ENCODE measurements at places on chromosomes 7 and 10.

DNA sequence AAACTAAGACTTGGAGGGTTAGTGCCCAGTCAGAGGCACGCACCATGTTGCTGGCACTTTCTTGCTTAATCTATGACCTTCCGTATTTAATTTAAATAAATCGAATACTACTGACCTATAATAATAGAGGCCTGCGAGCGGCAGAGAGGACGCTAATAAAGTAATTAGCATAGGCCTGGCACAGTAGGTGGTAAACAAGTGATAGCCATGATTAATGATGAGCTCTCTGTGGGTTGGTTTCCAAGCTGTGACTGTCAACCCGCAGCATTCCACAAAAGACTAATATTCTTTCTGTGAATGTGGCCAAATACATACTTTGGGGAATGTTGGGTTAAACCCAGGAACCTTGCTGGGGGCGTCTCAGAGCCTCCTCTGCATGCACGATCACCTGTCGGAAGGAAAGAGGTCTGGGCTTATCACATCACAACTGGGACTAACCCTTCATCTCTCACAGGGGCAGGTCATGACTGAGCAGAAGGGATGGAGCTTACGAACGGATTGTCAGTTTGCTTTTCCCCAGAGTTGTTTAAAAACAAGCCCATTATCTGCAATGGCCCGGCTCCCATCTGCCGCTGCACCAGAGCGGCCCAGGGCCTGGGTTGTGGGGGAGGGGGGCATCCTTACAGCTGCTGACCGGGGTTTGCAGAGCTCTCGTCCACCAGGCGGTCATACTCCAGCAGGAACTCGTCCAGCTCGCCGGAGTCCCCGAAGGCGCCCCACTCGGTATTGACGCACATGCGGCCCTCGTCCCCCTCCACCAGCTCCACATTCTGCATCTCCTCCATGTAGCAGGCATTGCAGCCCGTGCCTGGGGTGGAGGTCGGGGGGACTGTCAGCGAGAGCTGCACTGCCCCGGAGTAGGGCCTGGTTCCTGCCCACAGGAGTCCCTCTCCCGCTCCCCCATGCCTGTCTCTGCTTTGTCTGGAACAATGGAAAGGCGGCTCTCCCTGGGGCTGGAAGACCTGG, 6.2 kb upstream of the MYL7 start:
- DNase-seq = no peak

DNA sequence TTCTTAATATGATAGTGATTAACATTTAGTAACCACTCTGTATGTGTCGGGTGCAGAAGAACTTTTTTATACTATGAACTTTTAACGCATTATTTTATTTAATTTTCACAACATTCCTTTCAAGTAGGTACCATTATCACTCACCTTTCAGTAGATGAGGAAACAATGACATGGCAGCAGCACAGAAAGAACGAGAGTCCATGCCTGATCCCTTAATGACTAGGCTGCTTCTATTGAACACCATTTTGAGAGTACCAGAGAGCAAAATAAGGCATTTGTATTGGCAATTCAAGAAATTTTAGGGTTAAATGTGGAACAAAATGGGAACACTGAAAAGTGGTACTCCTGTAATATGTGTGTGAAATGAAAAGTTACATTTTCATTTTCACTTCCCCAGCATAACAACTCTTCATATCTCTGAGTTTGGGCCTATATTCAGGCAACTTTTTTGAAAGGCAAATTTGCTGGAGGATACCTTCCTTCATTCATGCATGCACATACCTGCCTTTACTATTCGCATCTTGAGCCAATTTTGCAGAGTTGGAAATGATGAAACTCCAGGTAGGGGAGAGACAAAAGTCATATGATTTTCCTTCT, 12.8 kb downstream of the LRRN3 start:
- DNase-seq = no peak

GRCh38 chr7:116290740-116291139, 80.4 kb downstream of the TES start:
- DNase-seq = no peak

GRCh38 chr7:156095908-156096539, 283.8 kb upstream of the SHH start:
- no peak for DNase-seq

DNA sequence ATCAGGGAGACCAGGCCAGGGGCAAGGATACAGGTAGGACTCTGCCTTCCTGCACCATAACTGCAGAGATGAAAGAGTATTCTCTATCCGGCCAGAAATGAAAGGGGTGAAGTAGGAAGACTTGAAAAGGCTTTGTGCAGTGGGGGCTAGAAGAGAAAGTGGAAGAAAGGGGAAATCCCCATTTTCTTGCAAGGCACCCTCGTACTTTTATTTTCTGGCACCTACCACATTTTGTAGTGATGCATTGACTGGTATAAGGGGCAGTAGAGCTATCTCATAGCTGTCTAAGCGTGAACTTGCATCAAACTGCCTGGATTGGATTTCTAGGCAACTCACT, 752 bp upstream of the CAMK2G start:
- DNase-seq = no peak

GRCh38 chr10:98167191-98167590, 32.7 kb downstream of the R3HCC1L start:
- DNase-seq = no peak

All from HL-60 (cell line).